Activated T-cell treated with anti-CD3 and anti-CD28 coated beads, Interleukin-2, amount 50 U/mL, for 72 hours (primary cell): ENCODE measurements at places on chromosomes 3 and 15.

GRCh38 chr3:158792709-158793108, 9.1 kb upstream of the MFSD1 start:
- H3K27ac ChIP-seq = no peak overlapping the region
- no peak for DNase-seq
- H3K36me3 ChIP-seq = no peaks in the 10 kb centered on the region
- H3K4me3 ChIP-seq = no peak overlapping the region
- peaks cover 5% of the 10 kb centered on the region for H3K4me1 ChIP-seq

- peaks cover 12% of the 10 kb centered on the region for H3K36me3 ChIP-seq
- H3K27me3 ChIP-seq = no peaks in the 10 kb centered on the region
- peak overlapping the region; percentile 43 for H3K4me3 ChIP-seq
- H3K27ac ChIP-seq = peak overlapping the region; percentile 98
Measured at GRCh38 chr15:101203029-101203573, 48.7 kb downstream of the CHSY1 start.

- H3K4me1 ChIP-seq = peaks cover 31% of the 10 kb centered on the region
- DNase-seq = peak; percentile 77
- H3K27me3 ChIP-seq = peaks cover 50% of the 10 kb centered on the region
- H3K27ac ChIP-seq = peak overlapping the region; percentile 16
- H3K4me3 ChIP-seq = no peak overlapping the region
Measured at GRCh38 chr15:73700041-73700842, 16.1 kb downstream of the CD276 start.

GRCh38 chr15:64158363-64159134, 4.3 kb downstream of the PPIB start:
- peak overlapping the region; percentile 36 for H3K27ac ChIP-seq
- H3K27me3 ChIP-seq = no peaks in the 10 kb centered on the region
- H3K4me1 ChIP-seq = peaks cover 39% of the 10 kb centered on the region
- DNase-seq = no peak
- peaks cover 18% of the 10 kb centered on the region for H3K36me3 ChIP-seq
- H3K4me3 ChIP-seq = no peak overlapping the region

DNA sequence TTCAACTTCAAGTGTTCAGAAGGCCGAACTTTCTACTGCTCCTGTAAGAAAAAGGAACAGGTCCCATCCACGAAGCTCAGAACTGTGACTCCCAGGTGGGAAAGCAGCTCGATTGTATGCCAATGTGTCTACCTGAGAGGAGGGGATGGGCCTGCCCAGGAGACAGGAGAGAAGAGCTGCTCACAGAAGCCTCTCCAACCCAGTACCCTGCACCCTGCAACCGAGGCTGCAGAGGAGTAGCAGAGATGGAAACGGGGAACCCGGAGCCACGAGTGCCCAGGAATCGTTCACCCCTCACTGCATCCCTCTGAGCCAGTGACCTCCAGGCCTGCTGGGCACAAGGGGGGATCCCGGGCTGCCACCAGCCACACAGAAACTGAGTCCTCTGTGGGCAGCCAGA, 86.5 kb upstream of the PRR23E start:
- H3K27me3 ChIP-seq = peaks cover 8% of the 10 kb centered on the region
- H3K36me3 ChIP-seq = peaks cover 5% of the 10 kb centered on the region
- no peak for DNase-seq
- no peak overlapping the region for H3K4me3 ChIP-seq
- H3K27ac ChIP-seq = no peak overlapping the region

DNA sequence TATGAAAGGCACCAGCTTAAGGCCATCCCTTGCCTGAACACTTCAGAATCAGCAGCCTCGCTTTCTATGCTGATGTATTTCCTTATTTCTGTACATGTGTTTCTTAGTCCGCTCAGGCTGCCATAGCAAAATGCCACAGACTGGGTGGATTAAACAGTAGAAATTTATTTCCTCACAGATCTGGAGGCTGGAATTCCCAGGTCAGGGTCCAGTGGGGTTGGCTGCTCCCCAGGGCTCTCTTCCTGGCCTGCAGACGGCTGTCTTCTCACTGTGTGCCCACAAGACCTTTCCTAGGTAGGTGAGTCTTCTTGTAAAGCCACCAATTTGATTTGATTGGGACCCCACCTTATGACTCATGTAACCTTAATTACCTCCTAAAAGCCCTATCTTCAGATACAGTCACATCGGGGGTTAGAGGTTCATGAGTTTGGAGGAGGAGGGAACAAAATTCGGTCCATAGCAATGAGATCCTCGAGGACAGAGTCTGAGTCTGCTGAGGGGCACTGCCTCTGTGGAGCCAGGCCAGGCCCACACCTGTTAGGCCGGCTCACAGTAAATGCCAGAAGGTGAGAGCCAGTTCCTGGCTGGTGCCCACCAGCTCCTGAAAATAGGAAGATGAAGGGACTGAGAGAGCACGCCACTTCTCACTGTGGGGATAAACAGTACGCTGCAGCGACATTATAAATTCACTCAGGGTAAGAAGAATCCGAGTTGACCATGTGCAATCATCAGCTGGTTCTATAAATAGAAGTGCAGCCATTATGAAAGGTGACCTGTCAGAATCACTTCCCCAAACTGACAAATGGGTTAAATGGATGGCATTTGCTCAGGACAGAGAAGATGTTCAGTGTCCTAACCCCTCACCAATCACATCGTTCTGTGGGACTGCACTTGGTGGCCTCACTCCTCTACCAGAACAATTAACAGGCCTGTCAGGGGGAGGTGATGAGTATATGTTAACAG, 41.1 kb downstream of the CTXND1 start:
- H3K4me3 ChIP-seq = no peak overlapping the region
- no peaks in the 10 kb centered on the region for H3K4me1 ChIP-seq
- H3K36me3 ChIP-seq = no peaks in the 10 kb centered on the region
- no peak for DNase-seq

DNA sequence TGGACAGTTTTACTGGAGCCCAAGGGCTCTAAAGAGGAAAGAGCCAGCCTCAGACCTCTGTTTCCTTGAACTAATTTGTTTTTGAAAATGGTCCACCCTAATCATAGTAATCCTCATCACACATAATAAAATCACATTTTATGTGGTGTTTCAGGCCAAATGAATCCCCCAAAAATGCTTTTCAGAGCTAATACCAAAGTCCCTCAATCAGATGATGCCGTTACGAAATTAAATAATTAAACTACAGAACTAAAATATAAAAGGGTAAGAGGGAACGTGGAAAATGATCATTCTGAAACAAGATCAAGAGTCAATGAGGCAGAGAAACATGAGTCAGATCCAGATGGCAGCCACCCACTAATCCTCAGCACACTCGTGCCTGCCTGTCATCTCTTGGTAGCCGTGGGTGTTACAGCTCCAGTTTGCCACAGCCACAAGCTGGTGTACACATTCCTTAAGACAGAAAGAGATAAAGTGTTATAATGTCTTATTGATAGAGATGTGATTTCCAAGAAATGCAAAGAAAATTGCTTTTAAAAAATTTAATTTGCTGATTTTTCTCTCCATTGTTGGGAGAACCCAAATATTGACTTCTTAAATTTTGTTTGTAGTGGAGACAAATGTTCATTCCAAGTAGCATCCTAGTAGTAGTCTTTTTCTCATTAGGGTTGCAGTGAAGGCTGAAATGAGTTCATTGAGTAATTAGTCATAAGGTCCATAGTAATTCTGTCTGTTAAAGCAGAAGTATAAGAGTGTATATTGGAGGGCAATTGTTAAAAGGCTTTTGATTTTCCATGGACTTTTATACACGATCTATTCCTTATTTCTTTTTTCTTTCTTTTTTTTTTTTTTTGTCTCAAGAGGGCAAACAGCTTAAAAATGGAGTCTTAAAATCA, 104.2 kb downstream of the AGBL1 start:
- no peak overlapping the region for H3K4me3 ChIP-seq
- peak; percentile 38 for DNase-seq
- H3K27ac ChIP-seq = no peak overlapping the region

DNA sequence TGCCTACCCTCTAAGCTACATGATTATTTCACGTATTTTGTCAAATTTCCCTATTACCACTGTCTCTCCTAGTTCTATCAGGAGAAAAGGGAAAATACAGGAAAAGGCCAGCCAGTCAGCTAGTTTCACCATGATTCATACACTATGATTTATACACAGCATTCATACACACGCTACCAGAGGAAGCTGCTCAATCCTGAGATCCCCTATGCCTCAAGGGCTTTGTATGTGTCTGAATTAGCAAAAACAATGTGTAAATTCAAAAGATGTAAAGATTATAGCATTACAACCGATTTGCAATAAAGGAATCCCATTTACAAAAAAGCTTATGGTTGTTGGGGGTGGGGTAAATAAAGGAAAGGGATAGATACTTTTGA, 3.1 kb upstream of the ACKR4 start:
- no peaks in the 10 kb centered on the region for H3K4me1 ChIP-seq
- no peaks in the 10 kb centered on the region for H3K27me3 ChIP-seq
- DNase-seq = no peak
- no peak overlapping the region for H3K4me3 ChIP-seq

- DNase-seq = peak; percentile 27
- peaks cover 44% of the 10 kb centered on the region for H3K4me1 ChIP-seq
- H3K27me3 ChIP-seq = no peaks in the 10 kb centered on the region
Measured at GRCh38 chr15:60733196-60733595, 254.3 kb upstream of the ICE2 start.

- peaks cover 4% of the 10 kb centered on the region for H3K4me1 ChIP-seq
- H3K27ac ChIP-seq = no peak overlapping the region
Measured at GRCh38 chr3:113255854-113256615, 44.7 kb downstream of the BOC start.
